Stimulated activated CD8-positive, alpha-beta memory T cell treated with anti-CD3 and anti-CD28 coated beads, Interleukin-7, amount 100 ng/mL, for 1 hour (primary cell): ENCODE measurements at places on chromosomes 16 and 17.
A peak's percentile ranks its signal among the peaks of the same experiment; 100 is the strongest.

DNA sequence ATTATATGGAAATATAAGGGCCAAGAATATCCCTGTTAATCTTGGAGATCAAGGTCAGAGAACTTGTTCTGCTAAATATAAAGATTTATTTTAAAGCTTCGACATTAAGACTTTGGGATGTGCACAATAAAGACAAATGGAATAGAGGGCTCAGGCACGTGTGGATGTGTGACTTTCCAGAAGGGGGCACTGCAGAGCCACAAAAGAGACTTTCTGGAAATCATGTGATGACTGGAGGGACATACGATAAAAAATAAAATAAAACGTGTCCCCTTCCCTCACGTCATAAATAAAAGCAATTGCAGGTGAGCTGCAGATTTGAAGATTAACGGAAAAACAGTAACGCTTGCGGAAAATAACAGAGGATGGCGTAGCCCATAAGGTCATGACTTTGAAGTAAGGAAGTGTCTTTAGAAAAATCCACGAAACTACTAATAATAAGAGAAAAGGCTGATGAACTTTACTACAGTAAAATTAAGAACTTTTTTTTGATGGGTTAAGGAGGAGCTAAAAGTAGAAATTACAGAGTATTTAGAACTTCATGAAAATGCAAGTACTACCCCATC, 9.4 kb upstream of the ENGASE start:
- peak; percentile 25 for DNase-seq

GRCh38 chr17:5913032-5913531, 157.1 kb upstream of the WSCD1 start:
- DNase-seq: no peak

- DNase-seq: no peak
Measured at GRCh38 chr16:65323655-65324237, 201.9 kb upstream of the CDH11 start.

GRCh38 chr16:88678224-88678979, 7.9 kb downstream of the SNAI3 start:
- DNase-seq: no peak

DNA sequence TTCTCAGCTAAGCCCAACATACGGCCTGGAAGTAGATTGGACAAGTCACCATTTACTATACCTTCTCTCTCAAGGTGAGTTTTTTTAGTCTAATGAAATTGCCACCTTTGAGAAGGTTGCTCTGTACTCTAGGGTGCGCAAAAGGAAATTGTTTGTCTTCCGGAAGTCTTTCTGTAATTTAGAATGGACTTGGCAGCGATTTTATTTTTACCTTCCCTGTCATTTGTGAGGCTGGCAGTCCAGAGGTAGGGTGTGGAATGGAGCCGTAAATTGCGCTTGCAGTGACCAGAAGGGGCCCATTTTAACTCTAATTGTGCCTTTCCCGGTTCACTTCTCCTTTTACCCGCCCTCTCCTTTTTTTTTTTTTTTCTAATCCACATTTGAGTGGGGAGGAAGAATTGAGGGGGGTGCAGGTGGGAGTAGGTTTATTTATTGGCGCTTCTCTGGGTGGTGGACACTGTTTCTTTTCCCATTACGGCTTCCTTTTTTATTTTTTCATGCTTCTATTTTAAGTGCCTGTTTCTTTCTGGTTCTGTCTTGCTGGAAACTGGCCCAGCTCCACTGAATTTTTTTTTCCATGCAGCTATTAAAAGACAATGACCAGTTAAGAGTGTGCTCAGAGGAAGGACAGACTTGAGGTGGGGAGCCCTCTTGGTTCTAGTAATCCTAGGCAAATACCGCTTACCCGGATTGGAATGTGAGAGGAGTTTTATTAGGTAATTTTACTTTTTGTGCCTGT, 89.7 kb upstream of the CLEC18A start:
- DNase-seq: no peak

DNA sequence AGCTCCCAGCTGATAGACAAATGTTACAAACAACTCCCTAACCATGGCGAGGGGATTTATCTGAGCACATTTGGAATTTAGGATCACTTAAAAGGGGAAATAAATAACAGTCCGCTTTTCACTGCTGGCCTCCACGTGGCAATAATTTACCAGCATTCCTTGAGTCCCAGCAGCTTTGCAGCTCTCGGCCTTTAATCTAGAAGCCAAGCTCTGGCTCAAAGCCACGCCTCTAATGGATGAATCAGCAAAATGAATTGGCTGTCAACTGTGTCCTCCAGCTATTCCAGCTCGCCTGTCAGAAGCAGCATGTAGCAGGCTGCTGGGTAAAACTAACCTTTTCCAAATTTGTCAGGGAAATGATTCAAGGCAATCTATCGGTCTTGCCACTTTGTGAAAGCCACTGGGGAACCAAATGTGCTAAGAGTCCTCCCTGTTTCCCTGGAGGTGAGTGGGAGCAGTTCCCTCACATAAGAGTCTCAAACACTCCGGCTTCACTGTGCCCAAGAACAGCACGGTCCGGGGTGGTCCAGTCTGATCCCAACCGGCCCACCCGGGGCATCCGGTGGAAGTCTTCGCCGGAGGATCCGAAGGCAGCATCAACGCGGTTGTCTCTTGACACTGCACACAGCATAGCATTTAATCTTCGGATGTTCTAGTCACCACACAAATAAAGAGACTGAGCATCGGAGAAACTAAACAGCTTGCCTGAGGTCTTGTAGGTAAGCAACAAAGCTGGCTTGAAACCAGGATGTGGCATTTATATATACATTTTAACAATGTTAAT, 143.3 kb downstream of the PARN start:
- no peak for DNase-seq

DNA sequence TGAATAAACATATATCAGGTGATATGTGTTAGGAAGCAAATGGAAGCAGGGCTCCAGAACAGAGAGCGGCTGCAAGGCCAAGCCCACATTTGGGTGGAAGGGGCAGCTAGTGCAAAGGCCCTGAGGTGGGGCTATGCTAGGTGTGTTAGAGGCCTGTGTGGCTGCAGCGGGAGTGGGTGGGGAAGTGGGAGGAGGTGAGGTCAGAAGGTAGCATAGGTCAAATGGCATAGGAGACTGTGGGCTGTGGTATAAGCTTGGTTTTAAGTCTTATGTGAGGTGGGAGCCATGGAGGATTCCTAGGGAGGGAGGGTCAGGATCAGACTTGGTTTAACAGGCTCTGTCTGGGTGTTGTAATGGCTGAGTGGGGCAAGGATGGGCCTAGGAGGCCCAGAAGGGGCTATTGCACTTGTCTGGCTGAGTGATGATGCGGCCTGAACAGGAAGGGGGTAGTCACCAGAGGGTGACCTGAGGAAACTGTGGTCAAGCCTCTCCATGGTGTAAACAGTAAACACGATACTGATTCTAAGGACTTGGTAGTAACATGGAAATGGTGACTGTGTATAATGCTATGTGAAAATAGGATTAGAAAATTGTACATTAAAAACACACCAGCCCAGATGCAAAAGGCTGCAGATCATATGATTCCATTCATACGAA, 31.1 kb downstream of the RAI1 start:
- no peak for DNase-seq

GRCh38 chr17:36512641-36513040, 22.0 kb downstream of the MYO19 start:
- DNase-seq: no peak

DNA sequence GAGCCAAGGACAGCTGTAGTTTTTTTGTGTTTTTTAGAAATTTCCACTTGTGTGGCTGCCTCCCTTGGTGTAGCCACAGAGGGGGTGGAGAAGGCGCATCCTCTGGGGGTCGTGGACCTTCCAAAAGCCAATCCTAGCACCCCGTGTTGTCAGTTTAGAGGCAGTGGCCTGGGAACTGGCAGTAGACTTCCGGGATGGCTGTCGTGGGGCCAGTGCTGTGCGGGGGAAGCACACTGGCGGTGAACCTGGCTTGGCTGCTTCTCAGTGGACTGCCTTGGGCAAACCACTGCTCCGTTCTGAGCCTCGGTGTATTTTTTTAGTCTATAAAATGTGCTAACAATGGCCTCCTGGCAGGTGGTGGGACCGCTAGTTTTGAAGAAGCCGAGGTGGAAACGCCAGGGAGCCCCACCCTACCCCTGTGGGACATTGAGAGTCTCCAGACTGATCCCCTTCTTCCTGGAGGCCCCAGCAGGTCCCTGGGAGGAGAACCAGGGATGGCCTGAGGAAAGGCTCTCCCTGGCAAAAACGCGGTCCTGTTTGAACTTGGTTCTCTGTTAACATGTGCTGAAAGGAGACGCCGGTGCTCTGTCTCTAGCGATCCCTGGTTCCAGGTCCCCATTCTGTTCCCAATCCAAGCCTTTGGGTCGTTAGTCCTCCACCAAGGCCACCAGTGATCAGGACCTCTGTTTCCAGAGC, 125.7 kb downstream of the CMIP start:
- no peak for DNase-seq

- DNase-seq: no peak
Measured at GRCh38 chr16:3170440-3171180, 17.4 kb upstream of the OR1F1 start.

DNA sequence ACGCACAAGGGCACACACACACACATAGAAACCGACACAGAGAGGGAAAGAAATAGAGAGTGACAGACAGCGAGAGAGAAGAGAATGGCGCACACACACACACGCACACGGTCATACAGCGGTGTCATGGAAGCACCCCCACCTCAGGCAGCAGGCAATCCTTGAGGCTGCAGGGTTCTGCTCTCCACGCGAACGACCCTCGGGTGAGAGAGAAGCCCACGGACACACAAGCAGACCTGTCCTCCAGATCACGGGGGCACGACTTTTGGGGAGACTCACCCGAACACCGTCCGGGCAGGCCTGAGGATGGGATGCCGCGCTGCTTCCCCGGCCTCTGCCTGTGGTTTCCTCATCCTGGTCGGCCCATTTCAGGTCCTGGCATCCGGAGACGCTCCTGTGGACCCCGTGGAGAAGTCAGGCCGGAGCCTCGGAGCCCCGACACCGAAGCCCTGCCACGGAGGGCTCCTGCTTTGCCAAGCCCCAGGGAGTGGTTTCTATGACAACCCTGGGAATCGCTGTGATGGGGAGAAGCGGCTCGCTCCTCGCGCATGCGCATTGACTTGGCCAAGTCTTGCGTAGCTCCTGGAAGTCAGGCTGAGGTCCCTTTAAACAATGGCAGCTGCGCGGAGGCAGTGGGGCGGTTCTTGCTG, 118.2 kb upstream of the KCNJ18 start:
- no peak for DNase-seq
